ENCODE measurements at places on chromosomes 12 and 14. TPM values are rescaled to one million over a fixed set of nuclear protein-coding genes. Genes with fewer than 3 reads are reported as not detected.

FITM1 gene
- total RNA-seq = 2.6 TPM

VPS37B gene
- 87.2 TPM for total RNA-seq

RND1 gene
- 18.7 TPM for total RNA-seq

AKAP6 gene
- 2.8 TPM for total RNA-seq

EML5 gene
- total RNA-seq = 6.5 TPM

DNA sequence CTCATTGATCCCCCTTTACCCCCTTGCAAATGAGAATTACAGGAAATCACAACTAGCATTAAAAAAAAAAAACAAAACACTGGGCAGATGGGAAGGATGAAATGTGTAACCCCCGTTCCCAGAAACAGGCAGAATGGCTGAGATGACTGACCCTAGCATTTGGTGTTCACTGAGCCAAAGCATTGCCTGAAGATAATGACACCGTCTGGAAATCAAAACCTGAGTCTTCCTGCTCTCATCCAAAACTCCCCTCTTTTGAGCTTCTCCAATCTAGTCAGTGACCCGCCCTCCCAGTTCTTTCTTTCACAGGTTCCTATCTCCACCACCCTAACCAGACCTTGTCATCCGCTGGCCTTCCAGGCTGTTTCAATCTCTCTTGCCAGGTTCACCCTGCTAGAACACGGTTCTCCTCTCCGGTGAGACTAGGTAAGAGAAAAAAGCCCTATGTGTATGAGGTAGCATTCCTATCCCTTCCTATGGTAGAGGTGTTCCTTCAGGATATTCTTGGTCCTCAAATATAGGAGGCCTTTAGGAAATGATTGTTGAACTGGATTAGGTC, 21.3 kb downstream of the SUSD6 start:
- no peak for DNase-seq
- H3K4me1 ChIP-seq = peaks cover 96% of the 10 kb centered on the region
- H3K27me3 ChIP-seq = no peaks in the 10 kb centered on the region
- H3K4me3 ChIP-seq = no peak overlapping the region

- no peak overlapping the region for H3K4me3 ChIP-seq
- no peaks in the 10 kb centered on the region for H3K4me1 ChIP-seq
- H3K27ac ChIP-seq = no peak overlapping the region
- DNase-seq = no peak
Observed at GRCh38 chr12:16370096-16370495, 22.7 kb downstream of the MGST1 start.

- no peak overlapping the region for H3K4me3 ChIP-seq
- no peak overlapping the region for H3K27ac ChIP-seq
- peaks cover 9% of the 10 kb centered on the region for H3K4me1 ChIP-seq
Observed at GRCh38 chr12:24928131-24928530, 20.8 kb downstream of the BCAT1 start.

GRCh38 chr14:65110525-65110924, 8.2 kb upstream of the MAX start:
- no peak for DNase-seq
- no peak overlapping the region for H3K27ac ChIP-seq
- no peaks in the 10 kb centered on the region for H3K4me1 ChIP-seq
- no peak overlapping the region for H3K4me3 ChIP-seq
- H3K27me3 ChIP-seq = no peaks in the 10 kb centered on the region

- no peaks in the 10 kb centered on the region for H3K27me3 ChIP-seq
- peaks cover 31% of the 10 kb centered on the region for H3K4me1 ChIP-seq
- no peak overlapping the region for H3K27ac ChIP-seq
- no peaks in the 10 kb centered on the region for H3K36me3 ChIP-seq
- no peak overlapping the region for H3K4me3 ChIP-seq
Observed at GRCh38 chr14:61644834-61645233, 50.5 kb upstream of the HIF1A start.

- H3K36me3 ChIP-seq = no peaks in the 10 kb centered on the region
- H3K27ac ChIP-seq = peak overlapping the region; percentile 99
- H3K27me3 ChIP-seq = peaks cover under 1% of the 10 kb centered on the region
- H3K4me1 ChIP-seq = peaks cover 88% of the 10 kb centered on the region
Observed at GRCh38 chr14:105481886-105482457, 4.7 kb upstream of the CRIP1 start.

DNA sequence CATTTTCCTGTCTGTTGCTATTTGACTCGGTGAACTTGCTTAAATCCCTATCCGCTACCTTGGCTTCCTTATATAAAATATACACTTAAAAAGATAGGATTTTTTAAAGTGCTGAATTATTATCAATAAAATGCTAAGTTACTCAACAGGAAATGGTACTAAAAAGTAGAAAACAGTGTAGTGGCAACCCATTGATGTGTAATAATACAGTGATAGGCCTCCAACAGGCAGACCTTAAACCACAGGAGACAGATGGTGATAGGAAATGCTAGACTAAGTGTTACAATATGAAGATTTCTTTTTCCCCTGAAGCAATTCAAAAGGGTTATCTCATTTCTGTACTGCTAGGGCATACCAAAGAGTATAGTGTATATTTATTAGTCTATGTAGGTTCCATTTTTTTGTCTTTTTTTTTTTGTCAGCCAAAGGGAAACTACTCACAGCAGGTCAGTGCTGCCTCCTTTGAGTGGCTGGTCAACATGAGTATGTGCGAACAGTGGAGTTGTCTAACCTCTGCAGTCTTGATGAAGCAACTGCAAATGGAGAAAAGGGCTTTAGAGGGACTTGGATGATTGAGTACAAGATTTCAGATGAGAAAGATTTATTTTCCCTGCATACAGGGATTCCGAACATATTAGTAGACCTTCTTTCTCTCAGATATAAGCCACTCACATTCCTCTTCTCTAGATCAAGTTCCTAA, 183.8 kb downstream of the ACSS3 start:
- DNase-seq = no peak
- H3K4me1 ChIP-seq = no peaks in the 10 kb centered on the region
- H3K36me3 ChIP-seq = no peaks in the 10 kb centered on the region
- no peak overlapping the region for H3K4me3 ChIP-seq
- no peaks in the 10 kb centered on the region for H3K27me3 ChIP-seq

DNA sequence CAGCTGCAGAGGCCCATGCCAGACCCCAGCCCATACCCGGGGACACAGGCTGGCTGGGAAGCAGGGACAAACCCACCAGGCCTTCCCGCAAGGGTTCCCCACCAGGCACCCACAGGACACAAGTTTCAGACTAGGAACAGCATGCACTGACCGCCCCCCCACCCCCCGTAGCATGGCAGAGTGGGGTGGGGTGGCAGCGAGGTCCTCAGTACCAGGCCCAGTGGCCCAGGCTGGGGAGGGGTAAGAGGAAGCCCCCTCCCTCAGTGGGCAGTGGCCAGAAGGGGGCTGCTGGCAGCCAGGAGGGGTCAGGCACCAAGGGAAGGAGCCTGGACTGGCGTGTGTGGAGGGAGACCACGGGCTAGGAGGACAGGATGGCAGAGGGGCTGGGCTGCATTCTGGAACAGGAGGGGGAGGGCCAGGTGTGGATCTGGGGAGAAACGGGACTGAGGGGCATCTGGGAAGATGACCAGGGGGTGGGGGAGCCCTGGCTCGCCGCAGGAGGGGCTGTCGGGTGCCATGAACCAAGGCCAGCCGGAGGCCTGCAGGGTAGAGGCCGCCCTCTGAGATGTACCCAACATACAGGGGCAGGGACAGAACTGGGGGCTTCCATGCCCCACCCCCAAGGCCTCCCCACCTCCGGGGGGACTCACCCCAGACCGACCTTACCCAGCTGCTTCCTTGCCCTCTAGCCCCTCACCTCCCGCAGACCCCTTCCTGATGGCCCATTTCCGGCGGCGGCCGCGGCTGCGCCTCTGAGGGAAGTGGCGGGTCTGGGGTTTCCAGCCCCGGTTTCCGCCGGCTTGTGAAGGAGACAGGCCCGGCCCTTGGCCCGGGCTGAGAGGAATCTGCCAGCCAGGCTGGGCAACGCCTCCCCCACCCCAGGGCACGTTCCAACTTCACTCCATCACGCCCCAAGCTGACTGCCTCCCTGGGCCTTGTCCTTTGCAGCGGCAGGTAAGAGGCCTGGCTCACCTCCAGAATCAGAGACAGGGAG, 5.6 kb upstream of the JAG2 start:
- DNase-seq = peak; percentile 61
- H3K36me3 ChIP-seq = no peaks in the 10 kb centered on the region
- H3K4me3 ChIP-seq = no peak overlapping the region
- H3K27me3 ChIP-seq = peaks cover 23% of the 10 kb centered on the region

DNA sequence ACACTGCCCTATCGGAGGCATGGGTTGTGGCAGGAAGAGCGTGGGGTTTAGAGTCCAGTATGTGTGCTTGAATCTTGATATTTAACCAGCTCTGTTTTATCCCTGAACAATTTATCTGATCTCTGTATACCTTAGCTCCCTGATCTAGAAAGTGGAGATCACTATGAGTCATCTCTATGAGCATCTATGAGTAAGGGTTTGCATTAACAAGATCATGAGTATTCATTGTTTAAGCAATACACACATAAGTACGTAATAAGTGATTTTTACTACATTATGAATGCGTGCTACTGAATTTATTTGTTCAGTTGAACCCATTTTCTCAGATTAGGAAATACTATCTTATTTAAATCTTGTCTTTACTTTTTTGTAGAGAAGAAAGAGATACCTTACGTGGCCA, 49.4 kb downstream of the GPATCH2L start:
- DNase-seq = no peak
- H3K36me3 ChIP-seq = peaks cover 4% of the 10 kb centered on the region
- H3K27me3 ChIP-seq = no peaks in the 10 kb centered on the region

GRCh38 chr12:18151036-18151435, 61.0 kb upstream of the RERGL start:
- no peaks in the 10 kb centered on the region for H3K27me3 ChIP-seq
- no peak for DNase-seq
- no peaks in the 10 kb centered on the region for H3K36me3 ChIP-seq
- no peak overlapping the region for H3K4me3 ChIP-seq
- no peak overlapping the region for H3K27ac ChIP-seq
- no peaks in the 10 kb centered on the region for H3K4me1 ChIP-seq

DNA sequence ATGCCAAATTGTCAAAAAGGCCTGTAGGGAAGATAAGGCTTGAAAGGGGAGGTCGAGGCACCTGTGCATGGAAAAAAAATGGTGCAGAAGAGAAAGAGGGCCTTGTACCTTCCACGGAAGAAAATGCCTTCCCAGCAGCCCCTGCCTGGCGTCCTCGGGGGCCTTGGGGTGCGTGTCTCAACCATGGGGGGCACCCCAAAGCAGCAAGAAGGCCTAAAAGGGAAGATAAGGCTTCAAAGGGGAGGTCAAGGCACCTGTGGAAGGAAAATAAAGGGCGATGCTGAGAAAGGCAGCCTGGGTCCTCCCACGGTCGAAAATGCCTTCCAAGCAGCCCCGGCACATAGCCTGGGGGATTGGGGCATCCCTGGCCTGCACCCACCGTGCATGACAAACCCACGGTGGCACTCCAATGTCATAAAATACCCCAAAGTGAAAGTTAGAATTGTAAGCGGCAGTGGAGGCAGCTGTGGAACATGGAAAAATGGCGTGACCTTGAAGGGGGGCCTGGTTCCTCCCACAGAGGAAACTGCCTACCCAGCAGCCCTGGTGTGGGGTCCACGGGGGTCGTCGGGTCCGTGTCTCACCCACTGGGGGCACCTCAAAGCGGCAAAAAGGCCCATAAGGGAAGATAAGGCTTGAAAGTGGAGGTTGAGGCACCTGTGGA, 275.0 kb downstream of the ALG10 start:
- no peak overlapping the region for H3K27ac ChIP-seq
- no peaks in the 10 kb centered on the region for H3K36me3 ChIP-seq
- no peak overlapping the region for H3K4me3 ChIP-seq
- DNase-seq = no peak
- no peaks in the 10 kb centered on the region for H3K4me1 ChIP-seq

DNA sequence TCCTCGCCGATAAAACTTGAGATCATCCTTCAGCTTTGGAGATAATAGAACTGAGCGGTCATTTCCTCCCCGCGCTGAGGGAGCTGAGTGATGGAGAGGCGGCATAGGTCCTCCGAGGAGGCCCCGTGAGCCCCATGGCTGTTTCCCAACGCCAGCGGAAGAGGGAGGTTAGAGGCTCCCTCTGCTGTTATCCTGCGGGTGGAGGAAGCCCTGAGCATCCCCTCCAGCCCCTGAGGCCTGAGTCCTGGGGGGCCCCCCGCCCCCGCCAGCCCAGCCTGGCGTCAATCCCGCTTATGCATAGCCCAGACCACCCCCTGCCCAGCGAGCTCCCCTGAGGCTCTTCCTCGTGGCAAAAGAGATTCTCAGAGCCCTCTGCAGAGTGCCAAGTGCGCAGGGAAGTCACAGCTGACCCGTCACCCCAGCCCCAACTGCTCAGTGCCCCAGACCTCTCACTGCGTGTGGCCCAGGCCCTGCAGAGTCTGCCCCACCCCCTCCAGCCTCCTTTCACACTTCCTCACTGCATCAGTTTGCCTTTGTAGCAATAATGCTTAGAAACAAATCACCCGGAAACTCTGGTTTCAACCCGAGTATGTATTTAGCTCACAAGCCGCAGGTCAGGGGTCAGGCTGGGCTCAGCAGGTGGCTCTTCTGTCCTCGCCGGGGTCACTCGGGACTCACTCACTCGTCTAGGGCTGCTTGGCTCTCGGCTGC, 44.7 kb upstream of the GALNT9 start:
- H3K4me1 ChIP-seq = no peaks in the 10 kb centered on the region
- peaks cover 24% of the 10 kb centered on the region for H3K27me3 ChIP-seq
- H3K27ac ChIP-seq = no peak overlapping the region

DNA sequence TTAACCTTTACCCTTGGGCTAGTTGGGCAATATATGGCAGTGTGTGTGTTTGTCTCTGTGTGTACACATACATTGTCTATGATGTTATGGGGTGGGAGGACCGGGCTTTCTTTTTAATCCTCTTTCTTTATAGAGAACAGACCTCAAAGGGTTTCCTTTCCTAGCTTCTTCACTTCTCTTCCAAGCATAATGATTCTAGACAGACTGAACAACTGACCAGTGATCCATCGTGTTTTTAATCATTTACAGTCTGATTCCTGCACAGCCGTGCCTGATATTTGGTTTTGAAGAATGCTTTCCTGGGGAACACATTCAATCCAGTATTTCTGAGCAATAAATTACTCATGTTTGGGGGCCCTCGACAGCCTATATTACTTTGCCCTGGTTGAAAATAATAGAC, 481.1 kb upstream of the DCN start:
- no peaks in the 10 kb centered on the region for H3K4me1 ChIP-seq
- no peaks in the 10 kb centered on the region for H3K27me3 ChIP-seq
- no peaks in the 10 kb centered on the region for H3K36me3 ChIP-seq
- no peak overlapping the region for H3K27ac ChIP-seq
- DNase-seq = no peak

- DNase-seq = no peak
- H3K27ac ChIP-seq = no peak overlapping the region
- H3K4me3 ChIP-seq = no peak overlapping the region
- no peaks in the 10 kb centered on the region for H3K27me3 ChIP-seq
- H3K36me3 ChIP-seq = peaks cover 91% of the 10 kb centered on the region
Observed at GRCh38 chr14:31106768-31107167, 80.6 kb upstream of the STRN3 start.
